ENCODE measurements at places on chromosomes 16 and 17.

- no peak overlapping the region for H3K4me3 ChIP-seq
- H3K27ac ChIP-seq, result no peak overlapping the region
- no peaks in the 10 kb centered on the region for H3K27me3 ChIP-seq
- peaks cover 11% of the 10 kb centered on the region for H3K36me3 ChIP-seq
These were observed 17.2 kb downstream of the USP31 start for GRCh38 chr16:23131931-23132621.

DNA sequence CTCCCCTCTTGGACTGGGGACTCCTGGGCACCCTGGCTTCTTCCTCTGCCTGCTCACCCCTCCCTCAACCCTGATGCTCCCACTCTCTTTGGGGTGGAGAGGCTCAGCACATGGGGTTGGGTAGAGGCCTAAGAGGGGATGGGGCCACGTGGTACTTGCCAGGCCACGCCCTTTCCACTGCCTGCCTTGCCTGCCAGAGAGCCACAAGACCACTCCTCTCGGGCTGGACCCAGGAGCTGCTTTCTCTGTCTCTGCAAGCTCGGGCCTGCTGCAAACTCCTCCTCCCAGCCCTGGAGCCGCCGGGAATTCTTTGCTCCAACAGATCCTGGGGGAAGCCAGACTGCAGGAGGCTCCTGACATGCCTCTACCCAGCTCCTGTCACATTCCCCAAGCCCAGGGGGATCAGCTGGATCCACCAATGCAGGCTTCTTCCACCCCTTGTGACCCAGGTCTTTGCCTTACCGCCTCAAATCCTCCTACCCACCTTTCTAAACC lies 11.8 kb downstream of the DLX4 start:
- no peak for DNase-seq
- no peaks in the 10 kb centered on the region for H3K4me1 ChIP-seq
- no peaks in the 10 kb centered on the region for H3K36me3 ChIP-seq
- no peak overlapping the region for H3K27ac ChIP-seq
- H3K27me3 ChIP-seq, result peaks cover 30% of the 10 kb centered on the region

- H3K27ac ChIP-seq, result no peak overlapping the region
- H3K4me3 ChIP-seq, result no peak overlapping the region
- peaks cover 10% of the 10 kb centered on the region for H3K4me1 ChIP-seq
- H3K27me3 ChIP-seq, result peaks cover 11% of the 10 kb centered on the region
These were observed 146.1 kb downstream of the SEC14L1 start for GRCh38 chr17:77286641-77287431.

DNA sequence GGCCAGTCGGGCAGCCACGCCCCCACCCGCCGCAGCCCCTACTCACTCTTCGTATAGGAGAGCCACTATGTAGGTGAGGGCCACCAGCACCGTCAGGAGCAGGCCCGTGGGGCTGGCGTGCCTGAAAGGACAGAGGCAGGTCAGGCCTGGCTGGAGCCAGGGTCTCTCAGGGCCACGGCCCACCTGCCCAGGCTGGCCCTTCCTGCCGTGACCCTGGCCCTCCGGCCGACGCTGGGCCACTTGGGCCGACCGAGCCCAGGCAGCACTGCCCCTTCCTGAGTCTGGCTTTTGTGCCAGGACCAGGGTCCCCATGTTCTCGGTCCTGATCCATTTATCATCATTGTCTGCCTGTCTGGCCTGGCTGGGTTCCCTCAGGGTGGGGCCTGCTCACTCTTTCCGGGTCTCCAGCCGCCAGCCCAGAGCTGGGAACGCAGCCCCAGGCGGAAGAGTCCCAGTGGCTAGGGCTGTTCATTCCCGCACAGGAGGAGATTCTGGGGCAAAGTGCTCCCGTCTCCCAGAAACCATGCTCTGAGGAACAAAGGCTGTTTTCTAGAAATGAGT lies 10.1 kb upstream of the RASD1 start:
- no peak overlapping the region for H3K4me3 ChIP-seq
- H3K27me3 ChIP-seq, result no peaks in the 10 kb centered on the region
- H3K4me1 ChIP-seq, result peaks cover 9% of the 10 kb centered on the region
- no peak for DNase-seq

- H3K27ac ChIP-seq, result peak overlapping the region; percentile 38
- H3K4me1 ChIP-seq, result peaks cover 45% of the 10 kb centered on the region
- no peak overlapping the region for H3K4me3 ChIP-seq
- no peaks in the 10 kb centered on the region for H3K27me3 ChIP-seq
These were observed 3.8 kb downstream of the SNX29 start for GRCh38 chr16:11980136-11980844.

GRCh38 chr17:72334205-72334604 lies 213.4 kb downstream of the SOX9 start:
- DNase-seq, result no peak
- H3K27me3 ChIP-seq, result peaks cover 9% of the 10 kb centered on the region
- H3K36me3 ChIP-seq, result no peaks in the 10 kb centered on the region
- H3K4me1 ChIP-seq, result no peaks in the 10 kb centered on the region
- H3K27ac ChIP-seq, result no peak overlapping the region

DNA sequence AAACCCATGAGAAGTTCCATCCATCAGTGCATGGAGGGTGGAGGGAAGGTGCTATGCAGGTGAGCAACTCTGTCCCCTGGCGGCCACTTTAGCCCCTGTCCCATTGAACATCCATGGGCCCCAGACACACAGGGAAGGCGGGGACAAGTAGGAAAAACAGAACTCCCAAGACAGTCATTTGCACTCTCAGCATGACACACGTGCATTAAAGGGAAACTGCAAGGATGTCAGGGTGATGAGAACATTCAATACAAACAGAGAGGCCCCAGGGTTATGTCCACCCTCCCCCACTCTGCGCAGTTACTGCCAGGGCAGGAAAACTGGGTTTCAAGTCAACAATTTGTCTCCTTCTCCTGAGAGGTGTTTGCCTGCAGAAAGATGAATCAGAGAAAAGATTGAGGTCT lies 44.0 kb upstream of the AKTIP start:
- peaks cover 36% of the 10 kb centered on the region for H3K27me3 ChIP-seq
- H3K4me1 ChIP-seq, result peaks cover 42% of the 10 kb centered on the region
- no peak overlapping the region for H3K4me3 ChIP-seq
- no peak for DNase-seq
- H3K27ac ChIP-seq, result no peak overlapping the region

DNA sequence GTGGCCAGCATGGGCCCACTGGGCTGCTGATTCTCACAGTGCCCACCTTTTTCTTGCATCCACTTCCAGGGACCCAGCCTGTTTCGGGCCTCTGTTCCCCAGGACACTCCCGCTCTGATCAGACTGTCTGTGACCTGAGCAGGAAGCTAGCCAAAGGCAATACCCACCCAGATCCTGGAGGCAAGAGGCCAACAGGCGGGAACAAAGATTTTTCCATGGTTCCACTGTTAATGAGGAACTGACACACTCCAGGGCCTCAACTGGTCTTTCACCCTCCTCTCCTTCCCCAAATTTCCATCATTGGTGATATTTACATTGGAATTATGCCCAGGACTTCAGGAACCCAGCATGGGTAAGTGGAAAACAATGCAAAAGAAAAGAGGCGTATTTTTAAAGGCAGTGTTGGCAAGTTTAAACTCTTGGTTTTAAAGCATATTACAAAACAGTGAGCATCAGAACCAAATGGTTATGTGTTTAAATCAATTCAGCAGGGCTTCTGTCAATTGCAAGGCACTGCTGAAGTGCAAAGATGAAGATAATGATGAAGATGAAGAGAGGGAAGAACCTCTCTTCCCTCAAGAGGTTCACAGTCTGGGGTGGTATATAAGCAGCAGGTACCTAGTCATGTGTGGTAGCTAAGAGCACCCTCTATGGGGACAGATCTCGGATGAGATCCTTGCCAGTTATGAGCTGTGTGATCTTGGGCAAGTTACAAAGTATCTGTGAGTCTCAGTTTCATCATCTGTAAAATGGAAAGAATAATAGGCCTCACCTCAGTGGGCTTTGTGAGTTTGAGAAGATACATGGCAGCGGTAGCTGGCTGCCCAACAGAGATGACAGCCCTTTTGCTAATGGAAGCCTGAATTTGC lies 14.4 kb upstream of the ATP2A3 start:
- H3K27ac ChIP-seq, result no peak overlapping the region
- no peaks in the 10 kb centered on the region for H3K27me3 ChIP-seq
- no peaks in the 10 kb centered on the region for H3K36me3 ChIP-seq
- no peak for DNase-seq
- H3K4me1 ChIP-seq, result peaks cover 5% of the 10 kb centered on the region

DNA sequence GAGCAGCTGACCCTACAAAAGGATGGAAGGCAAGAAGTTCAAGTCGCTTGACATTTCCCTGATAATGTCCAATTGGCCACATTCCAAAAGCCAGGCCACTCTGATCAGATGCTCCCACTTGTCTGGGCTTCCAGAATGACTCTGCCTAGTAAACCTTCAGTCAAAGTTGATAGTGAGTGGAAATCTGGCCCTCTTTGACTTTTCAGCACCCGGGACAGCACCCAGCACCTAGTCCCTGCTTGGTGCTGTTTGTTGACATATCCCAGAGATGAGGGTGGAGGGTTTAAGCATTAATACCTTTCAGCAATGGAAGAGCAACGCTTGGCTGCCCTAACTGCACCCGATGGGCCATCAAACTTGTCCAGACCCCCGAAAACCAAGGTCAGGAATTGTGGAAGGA lies 131.3 kb downstream of the AIPL1 start:
- peaks cover 26% of the 10 kb centered on the region for H3K27me3 ChIP-seq
- H3K27ac ChIP-seq, result no peak overlapping the region
- no peaks in the 10 kb centered on the region for H3K4me1 ChIP-seq
- no peaks in the 10 kb centered on the region for H3K36me3 ChIP-seq
- DNase-seq, result peak; percentile 15

DNA sequence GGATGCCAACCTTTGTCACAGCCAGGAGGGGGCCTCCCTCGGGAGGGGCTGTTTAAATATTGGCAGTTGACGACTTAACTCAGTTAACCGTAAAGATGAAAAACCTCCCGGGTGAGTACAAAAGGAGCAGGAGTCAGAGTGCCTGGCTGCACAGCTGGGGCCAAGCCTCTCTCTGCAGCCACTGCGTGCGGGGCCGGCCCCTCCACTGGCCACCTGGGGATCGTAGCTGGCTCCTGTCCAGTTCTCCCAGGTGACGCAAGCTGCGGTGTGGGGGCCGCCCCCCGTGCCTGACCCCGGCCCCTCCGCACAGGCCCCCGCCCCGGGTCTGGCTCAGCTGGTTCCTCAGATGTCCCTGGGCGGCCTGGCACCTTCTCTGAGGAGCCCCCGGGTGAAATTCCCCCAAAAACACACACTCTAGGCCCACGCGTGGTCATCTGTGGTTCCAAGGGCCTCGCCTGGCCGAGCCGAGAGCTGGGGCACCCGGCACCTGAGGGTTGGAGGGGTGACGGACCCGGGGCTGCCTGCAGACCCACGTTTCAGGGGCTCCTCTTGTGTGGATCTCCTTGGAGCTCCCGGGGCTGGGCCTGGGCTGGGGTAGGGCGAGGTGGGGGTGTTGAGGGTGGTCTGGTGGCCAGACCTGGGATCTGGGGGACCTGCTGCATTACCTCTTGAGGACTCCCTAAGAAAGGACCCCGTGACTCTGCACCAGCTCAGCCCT lies 7.4 kb upstream of the CACNA1H start:
- H3K4me1 ChIP-seq, result no peaks in the 10 kb centered on the region
- DNase-seq, result no peak
- H3K4me3 ChIP-seq, result no peak overlapping the region

DNA sequence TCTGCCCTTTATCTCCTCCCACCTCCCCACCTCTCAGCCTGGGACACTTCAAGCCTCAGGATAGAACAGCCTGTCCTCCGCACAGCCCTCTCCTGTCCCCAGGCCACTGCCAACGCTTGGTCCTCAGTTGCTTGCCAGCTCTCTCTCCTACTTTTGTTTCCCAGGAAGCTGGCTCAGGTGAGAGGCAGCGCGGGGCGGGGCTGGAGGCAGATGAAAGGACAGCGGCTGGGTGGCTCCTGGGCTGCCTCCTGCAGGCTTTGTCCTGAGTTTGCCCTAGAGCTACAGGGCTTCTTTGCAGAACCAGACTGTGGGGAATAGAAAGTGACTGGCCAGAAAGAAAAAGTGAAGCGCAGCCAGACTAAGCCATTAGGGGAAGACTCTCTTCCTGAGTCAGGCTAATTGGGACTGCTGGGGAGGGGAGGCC lies 48.2 kb upstream of the CDC42EP4 start:
- H3K27me3 ChIP-seq, result no peaks in the 10 kb centered on the region
- H3K27ac ChIP-seq, result no peak overlapping the region
- no peaks in the 10 kb centered on the region for H3K4me1 ChIP-seq
- H3K36me3 ChIP-seq, result no peaks in the 10 kb centered on the region

GRCh38 chr17:56785997-56786680 lies 47.6 kb downstream of the C17orf67 start:
- peaks cover 40% of the 10 kb centered on the region for H3K4me1 ChIP-seq
- peak overlapping the region; percentile 93 for H3K27ac ChIP-seq
- peaks cover 5% of the 10 kb centered on the region for H3K27me3 ChIP-seq
- no peak for DNase-seq

DNA sequence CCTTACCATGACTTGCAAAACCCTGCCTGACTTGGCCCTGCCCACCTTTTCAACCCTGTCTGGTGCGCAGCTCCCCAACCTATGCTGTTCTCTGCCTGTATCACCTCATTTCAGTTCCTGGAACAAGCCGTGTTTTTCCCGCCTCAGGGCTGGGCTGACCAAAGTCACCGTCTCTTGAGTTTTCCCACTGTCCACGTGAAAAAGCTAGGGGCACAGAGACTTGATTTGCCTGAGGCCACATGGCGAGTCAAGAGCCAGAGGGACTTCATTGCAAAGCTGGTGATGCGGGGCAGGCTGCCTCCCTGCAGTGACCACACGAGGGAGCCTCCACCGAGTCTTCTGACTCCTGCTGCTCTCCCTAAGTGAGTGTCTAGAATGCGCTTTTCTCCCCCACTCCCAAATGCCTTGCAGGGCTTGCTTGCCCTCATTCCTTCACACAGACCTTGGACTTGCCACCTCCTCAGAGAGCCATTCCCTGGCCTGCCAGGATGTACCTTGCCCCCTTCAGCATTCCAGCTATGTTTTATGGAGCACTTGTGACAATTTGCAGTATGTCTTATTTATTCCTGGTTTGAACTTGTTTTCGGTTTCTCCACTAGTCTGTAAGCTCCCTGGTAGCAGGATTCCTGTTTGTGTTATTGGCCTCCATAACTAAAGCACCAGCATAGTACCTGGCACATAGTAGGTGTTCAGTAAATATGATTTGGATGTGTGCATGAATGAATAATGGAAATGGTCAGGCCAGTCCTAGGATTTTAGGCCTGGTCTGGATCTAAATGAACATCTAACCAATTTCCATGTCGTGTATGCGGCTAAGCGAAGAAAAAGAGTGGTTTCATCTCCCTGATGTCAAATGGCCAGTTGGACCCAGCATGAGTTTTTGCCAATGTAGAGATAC lies 252.3 kb downstream of the SNX29 start:
- no peak overlapping the region for H3K27ac ChIP-seq
- peak; percentile 29 for DNase-seq
- no peaks in the 10 kb centered on the region for H3K27me3 ChIP-seq
- no peak overlapping the region for H3K4me3 ChIP-seq

GRCh38 chr17:62760059-62760944 lies 47.8 kb downstream of the MARCHF10 start:
- H3K4me1 ChIP-seq, result no peaks in the 10 kb centered on the region
- no peaks in the 10 kb centered on the region for H3K36me3 ChIP-seq
- no peak overlapping the region for H3K27ac ChIP-seq
- H3K4me3 ChIP-seq, result no peak overlapping the region
- no peak for DNase-seq
